ENCODE measurements at places on chromosomes 6 and 20. TPM values are rescaled to one million over a fixed set of nuclear protein-coding genes. Genes with fewer than 3 reads are reported as not detected.

CST7 gene
- total RNA-seq: 298 TPM

C6orf163 gene
- 8.1 TPM for total RNA-seq

MED23 gene
- 47.6 TPM for total RNA-seq

PROKR2 gene
- not detected for total RNA-seq

DNA sequence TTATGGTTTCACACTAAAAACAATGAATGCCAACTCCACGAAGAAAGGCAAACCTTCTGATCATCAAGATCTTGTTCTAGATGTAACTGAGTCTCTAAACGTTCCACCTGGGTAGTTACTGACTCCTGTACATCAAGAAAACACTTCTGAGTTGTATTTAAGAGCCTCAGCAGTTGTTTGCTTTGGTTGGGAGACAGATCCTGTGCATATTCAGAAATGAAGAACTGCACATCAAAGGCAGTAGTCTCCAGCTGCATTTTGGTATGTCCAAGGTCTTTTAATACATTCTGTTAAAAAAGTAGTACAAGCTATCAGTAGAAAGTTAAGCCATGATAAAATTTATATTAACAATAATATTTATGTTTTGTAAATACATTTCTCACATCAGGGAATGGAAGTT is 41.3 kb downstream of the DST start:
- no peak for DNase-seq

GRCh38 chr6:34587851-34588250 is 31.7 kb upstream of the SPDEF start:
- DNase-seq: no peak

DNA sequence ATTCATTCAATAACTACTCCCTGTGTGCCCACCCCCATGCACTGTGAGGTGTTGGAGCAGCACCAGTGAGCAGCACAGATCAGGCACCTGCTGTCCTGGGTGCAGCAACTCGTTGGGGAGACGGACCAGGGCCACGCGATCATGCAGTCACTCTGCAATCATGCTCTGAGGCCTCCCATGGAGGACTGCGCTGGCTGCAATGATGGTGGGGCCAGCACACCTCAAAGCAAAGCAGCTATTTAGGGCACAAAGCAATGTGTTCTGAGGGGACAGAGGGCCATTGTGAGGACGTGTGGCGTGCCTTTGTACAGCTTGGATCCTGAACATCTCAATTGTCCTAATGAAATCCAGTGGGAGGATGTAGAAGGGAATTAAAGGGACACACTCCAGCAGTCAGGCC is 41.0 kb upstream of the MPC1 start:
- DNase-seq: no peak

DNA sequence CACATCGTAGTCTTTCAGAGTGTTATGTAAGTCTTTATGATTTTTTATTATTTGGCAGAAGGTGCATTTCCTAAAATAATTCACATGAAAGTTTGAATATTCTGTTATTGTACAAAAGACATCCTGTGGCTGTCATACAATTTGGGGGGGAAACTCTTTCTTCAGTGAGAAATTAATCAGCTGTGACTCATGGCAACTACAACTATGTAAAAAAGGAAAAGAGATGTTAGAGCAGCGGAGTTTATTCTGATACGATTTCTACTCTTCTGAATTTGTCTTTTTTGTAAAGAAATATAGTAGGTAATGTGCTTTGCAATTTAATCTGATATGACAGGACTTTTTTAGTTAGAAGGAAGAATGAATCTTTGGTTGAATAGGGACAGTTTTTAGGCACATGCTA is 14.2 kb downstream of the COL19A1 start:
- DNase-seq: no peak

DNA sequence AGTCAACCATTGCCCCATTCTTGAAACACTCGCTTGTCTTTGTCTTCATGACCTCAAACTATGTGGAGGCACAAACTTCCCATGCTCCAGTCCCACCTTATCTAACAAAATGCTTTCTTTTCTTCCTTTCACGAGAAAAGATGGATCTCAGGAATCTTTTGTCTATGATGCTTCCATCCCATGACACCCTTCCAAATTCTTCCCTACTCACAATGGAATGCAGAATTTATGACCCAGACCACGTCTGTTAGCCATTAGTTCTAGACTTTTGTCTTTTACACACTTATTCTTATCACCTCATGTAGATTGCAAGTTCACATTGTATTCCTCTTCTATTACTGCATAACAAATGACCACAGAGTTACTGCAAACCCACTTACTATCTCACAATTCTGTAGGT is 24.2 kb upstream of the LAMP5 start:
- no peak for DNase-seq

- DNase-seq: peak; percentile 79
Measured at GRCh38 chr20:48822879-48823385, 4.9 kb downstream of the PREX1 start.

- DNase-seq: no peak
Measured at GRCh38 chr20:13771853-13772453, 12.8 kb downstream of the ESF1 start.

- DNase-seq: no peak
Measured at GRCh38 chr6:3484946-3485345, 28.1 kb upstream of the SLC22A23 start.

- peak; percentile 74 for DNase-seq
Measured at GRCh38 chr6:44338228-44339122, 4.0 kb upstream of the SPATS1 start.

DNA sequence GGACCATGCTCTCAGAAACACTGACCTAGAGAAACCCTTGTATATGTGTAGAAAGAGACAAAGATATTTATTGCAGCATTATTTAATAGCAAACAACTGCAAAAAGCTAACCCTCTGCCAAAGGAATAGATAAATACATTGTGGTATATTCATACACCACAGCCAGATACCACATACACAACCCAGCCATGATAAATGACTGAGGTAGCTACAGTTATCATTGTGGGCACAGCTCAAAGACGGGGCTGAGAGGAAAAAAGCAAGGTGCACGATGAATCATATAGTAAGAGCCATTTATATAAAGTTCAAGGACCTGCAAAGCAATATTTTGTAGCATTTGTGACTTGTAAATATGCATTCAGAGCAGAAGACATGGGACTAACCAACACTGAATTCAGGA is 30.8 kb downstream of the RSPO4 start:
- DNase-seq: no peak

- no peak for DNase-seq
Measured at GRCh38 chr6:42040856-42041480, 9.4 kb upstream of the TAF8 start.

- DNase-seq: no peak
Measured at GRCh38 chr20:37991157-37991866, 41.9 kb downstream of the TTI1 start.

DNA sequence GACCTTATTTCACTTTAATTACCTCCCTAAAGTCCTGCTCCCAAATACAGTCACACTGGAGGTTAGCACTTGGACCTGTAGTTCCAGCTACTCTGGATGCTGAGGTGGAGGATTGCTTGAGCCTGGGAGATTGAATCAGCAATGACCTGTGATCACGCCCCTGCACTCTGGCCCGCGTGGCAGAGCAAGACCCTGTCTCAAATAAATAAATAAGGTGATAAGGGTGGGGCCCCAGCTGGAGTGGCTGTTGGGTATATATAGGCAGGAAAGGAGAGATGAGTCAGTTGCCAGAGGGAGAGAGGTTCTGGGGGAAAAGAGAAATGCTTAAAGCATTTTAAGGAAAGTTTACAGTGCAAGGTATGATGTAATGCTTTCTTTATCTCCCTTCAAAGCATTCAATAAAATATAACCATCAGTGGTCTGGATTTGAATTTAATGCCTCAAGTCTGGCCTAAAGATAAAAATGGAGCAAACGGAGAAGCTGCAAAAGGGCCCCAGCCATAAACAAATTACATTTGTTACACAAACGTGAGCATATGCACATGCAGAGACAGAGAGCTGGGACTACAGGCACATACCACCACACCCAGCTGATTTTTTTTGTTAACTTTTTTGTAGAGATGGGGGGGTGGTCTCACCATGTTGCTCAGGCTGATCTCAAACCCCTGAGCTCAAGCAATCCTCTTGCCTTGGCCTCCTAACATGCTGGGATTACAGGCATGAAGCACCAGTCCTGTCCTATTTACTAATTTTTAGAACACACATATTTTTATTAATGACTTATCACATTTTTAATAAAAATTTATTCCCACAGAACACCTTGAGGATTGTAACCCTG is 6.1 kb upstream of the PM20D2 start:
- no peak for DNase-seq
